ENCODE measurements at places on chromosomes 3 and 15. TPM values are rescaled to one million over a fixed set of nuclear protein-coding genes. Genes with fewer than 3 reads are reported as not detected.
A peak's percentile ranks its signal among the peaks of the same experiment; 100 is the strongest.

TGM5 gene
- not detected for total RNA-seq

CATSPER2 gene
- 3.0 TPM for total RNA-seq

FANCD2OS gene
- not detected for total RNA-seq

MTFMT gene
- 18.4 TPM for total RNA-seq

FBXW12 gene
- not detected for total RNA-seq

GP9 gene
- 0.27 TPM for total RNA-seq

PAQR9 gene
- 10.7 TPM for total RNA-seq

LRRC2 gene
- 70.6 TPM for total RNA-seq

NEK4 gene
- total RNA-seq = 17.1 TPM

MYRIP gene
- total RNA-seq = 0.70 TPM

SCN11A gene
- 0.05 TPM for total RNA-seq

STAB1 gene
- 52.2 TPM for total RNA-seq

ZBTB20 gene
- total RNA-seq = 84.2 TPM

IGF1R gene
- 57.2 TPM for total RNA-seq

MST1R gene
- 1.2 TPM for total RNA-seq

TAGLN3 gene
- total RNA-seq = 0.46 TPM

GRCh38 chr3:176840641-176841286 lies 356.5 kb downstream of the TBL1XR1 start:
- DNase-seq = no peak

DNA sequence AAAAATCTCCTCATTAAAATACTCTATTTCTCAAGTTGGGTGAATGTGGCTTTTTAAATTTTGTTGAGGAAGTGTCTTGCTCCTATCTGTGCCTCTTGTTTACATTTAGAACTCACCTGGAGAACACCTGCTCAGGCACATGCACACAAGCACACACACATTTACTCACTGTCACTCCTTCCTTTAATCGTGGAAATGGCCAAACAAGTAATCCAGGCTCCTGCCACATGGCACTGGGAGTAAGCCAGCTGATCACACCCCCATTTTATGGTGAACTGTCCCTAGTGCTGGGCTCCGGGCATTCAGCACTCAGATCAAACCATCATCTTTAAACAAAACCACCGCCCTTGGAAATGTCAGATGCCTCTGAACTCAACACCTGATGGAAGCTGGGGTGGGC lies 204.7 kb upstream of the BHLHE40 start:
- DNase-seq = no peak

DNA sequence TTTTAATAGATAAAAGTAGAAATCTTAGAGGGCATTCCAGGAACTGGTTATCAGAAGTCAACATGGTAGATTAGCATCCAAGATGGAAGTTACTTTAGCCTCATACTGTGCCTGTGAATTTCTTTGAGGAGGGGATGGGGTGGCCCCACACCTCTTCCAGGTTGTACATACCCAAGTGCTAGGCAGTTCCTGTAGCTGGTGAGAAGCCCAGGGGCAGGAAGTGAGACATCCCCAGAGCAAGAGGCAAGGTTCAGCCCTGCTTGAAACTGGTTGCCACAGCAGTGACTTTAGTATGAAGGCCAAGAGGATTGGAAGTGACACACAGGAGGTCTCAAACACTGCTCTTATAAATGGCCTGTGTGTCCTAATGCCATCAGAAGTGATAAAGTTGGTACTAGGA lies 11.9 kb downstream of the GTPBP8 start:
- no peak for DNase-seq

- no peak for DNase-seq
These were observed 195.8 kb downstream of the ZMAT3 start for GRCh38 chr3:178875836-178876235.

DNA sequence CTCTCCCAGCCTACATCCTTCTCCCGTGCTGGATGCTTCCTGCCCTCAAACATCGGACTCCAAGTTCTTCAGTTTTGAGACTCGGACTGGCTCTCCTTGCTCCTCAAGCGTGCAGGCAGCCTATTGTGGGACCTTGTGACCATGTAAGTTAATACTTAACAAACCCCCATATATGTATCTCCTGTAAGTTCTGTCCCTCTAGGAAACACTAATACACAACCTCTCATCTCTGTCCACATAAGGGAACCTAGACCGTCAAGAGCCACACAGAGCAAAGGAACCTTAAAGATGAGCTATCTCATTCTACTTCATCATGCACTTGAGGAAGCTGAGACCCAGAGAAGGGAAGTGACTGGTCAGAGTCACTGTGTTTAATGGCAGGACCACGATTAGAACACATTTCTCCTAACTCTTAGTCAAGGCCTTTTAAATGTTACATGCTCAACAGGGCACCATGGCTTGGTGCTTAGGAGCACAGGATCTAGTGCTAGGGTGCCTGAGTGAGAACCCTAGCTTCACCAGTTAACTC lies 50.3 kb downstream of the NPTN start:
- DNase-seq = no peak

- DNase-seq = no peak
These were observed 951 bp downstream of the TARS3 start for GRCh38 chr15:101723171-101723873.

GRCh38 chr15:73052653-73053397 lies 562 bp downstream of the NEO1 start:
- no peak for DNase-seq

DNA sequence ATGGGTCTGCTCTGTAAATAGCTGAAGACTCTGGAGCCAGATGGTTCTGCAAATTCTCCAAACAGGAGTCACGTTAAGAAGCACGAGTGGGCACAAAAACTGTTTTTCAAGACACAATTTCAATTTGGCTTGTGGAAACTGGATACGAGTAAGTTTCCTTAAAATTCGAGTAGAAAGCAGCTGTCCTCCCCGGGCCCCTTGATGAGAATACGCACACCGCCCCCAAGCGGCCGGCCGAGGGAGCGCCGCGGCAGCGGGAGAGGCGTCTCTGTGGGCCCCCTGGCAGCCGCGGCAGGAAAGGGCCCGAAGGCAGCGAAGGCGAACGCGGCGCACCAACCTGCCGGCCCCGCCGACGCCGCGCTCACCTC lies 778 bp upstream of the THBS1 start:
- peak; percentile 96 for DNase-seq

GRCh38 chr15:58322253-58322652 lies 109.5 kb upstream of the LIPC start:
- DNase-seq = no peak

DNA sequence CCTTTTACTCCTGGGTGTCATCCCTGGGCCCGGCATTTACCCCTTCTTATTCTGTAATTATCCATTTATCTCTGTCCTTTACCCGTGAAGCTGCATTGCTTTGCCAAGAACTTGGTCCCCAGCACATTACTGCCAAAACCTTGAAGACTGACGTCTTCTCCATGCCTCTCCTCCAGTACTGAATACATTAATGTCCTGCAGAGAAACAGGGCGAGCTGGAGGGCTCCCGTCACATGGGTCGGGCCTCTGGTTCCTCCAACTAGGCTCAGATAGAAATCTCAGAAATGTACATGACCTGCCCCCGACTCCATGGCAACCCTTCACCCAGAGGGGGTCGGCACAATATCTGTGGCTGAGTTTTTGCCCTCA lies 445 bp downstream of the EFCAB12 start:
- no peak for DNase-seq

- no peak for DNase-seq
These were observed 300.1 kb upstream of the LYSMD4 start for GRCh38 chr15:100033140-100033857.

DNA sequence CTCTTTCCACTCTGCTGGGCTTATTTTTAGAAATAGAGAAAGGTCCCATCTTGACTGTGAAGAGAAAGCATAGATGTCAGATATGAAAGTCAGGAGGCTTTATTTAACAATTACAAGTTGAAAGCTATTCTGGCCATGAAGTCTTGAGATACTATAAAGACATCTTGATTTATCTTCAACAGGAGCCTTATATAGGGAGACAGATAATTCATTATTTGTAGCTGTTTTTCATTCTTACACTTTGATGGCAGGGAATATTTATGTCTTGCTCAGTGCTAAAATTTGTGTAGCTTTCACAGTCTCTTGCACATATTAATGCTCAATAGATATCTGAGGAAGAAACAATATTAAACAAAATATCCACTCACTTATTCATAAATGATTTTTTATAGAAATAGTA lies 248.8 kb downstream of the C3orf38 start:
- no peak for DNase-seq

DNA sequence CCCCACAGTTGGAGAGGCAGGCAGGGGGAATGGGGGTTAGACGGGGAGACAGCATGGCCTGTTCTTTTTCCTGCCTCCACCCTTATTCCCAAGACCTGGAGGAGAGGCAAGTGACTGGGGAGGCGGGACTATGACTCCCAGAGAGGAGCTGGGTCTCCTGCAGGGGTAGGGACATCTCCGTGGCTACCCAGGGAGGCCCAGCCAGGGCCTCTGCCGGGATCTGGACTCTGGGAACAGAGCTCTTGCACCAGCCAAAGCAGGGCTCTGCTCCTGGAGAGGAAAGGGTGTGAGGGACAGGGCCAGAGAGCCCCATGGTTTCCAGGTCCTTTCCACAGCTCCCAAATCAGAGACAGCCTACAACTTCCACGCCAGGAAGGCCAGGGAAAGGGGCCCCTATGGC lies 22.8 kb downstream of the CFAP100 start:
- peak; percentile 62 for DNase-seq

DNA sequence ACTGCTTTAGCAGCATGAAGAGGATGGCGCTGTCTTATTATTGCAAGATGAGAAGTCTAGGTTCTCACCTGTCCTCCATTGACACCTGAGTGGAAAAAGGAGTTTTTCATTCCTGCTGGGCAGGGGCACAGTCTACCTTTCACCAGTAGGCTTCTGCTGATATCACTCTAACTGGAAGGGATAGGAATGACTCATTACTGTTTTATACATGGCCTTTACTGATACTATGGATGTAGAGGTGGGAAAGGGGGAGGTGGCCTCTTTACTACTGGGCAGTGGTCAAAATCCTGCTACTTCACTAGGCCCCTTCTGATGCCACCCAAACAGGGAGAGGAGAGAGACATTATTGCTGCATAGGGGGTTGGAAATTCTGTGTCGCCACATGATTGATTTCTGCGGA lies 97.8 kb downstream of the BBX start:
- DNase-seq = no peak

GRCh38 chr15:99436542-99437314 lies 129.1 kb upstream of the MEF2A start:
- DNase-seq = peak; percentile 67

DNA sequence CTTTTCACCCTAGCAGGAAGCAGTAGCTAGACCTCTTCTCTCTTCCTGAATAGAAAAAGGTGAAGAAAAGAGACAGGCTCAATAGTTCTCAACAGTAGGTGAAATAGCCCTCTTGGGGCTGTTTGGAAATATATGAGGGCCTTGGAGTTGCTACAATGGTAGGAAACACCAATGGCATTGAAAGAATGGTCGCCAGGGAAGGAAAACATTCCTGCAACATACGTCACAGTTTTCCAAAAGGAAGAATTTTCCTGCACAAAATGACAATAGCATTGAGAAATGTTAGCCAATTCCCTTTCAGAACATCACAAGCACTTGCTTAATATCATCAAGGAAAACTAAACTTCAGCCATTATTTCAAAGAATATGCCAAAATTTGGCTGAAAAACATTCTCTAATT lies 484.5 kb downstream of the IGSF11 start:
- no peak for DNase-seq

- DNase-seq = no peak
These were observed 162.9 kb downstream of the TIGIT start for GRCh38 chr3:114456742-114457141.

DNA sequence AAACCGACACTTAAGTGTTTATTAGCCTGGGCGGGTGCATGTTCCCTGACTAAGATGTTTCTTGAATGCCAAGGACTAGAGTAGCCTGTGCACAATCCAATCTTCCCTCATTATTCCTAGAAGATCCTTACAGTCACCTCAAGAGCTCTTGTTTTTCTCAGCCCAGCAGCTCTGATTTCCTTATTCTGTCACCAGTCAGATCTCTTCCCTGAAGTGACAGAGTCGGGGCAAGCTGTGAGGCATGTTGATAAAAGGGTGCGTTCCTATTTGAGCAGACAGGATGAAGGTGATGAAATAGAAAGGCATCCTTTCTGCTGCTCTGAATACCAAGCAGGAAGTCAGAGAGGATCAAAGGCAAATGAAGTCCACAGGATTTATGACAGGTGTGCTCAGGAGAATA lies 125.6 kb upstream of the MCTP2 start:
- DNase-seq = no peak

GRCh38 chr3:105387122-105387751 lies 20.5 kb downstream of the ALCAM start:
- no peak for DNase-seq

- no peak for DNase-seq
These were observed 35.1 kb upstream of the ZDHHC23 start for GRCh38 chr3:113912552-113913236.

- no peak for DNase-seq
These were observed 64.4 kb downstream of the SLC9A9 start for GRCh38 chr3:143783851-143784370.

DNA sequence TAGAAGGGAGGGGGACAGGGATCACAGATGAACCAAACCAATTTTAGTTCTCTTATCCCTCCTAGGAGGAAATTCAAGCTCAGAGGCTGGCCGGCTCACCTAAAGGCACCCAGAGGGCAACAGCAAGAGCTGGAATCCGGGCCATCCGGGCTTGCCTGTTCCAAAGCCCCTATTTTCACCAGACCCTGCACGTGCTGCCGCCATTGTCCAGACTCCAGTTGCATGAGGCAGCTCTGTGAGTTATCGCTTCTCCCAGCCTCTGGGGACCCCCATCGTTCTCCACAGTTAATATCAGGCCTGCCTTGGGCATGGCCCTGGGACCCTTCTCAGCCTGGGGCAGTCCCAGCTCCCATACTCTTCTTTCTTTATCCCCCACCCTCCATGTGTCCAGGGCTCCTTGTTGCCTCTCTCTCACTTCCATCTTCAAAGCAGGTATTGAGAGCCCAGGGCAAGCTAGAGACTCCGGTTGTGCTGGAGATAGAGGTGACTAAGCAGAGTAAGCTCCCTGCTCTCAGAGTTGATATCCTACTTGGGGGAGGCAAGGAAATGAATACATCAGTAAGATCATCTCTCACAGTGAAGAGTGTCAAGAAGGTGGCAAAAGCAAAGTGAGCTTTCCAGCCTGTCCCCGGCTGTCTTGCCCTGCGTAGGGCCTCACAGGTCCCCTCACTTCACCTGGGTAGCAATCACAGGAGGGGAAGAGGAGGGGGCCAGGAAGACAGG lies 322.8 kb downstream of the UACA start:
- no peak for DNase-seq

DNA sequence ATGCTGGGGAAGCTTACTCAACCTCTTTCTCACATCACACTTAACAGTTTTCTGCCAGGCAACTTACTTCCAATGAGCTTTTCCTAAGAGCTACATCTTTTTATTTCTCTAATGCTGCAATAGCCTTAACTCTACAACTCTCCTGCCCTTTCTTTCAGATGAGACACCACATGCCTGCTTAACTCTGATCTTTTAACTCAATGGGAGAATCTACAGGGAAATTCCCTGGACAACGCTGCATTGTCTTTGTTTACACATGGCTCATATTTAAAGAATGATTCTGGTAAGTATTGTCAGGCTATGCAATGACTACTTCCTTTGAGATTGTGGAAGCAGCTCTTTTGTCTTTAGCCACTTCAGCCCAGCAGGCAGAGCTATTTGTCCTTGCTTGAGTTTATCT lies 353.1 kb upstream of the BCHE start:
- DNase-seq = no peak
